HS-27A (cell line): ENCODE measurements at places on chromosomes 5 and 9.
A peak's percentile ranks its signal among the peaks of the same experiment; 100 is the strongest.

DNA sequence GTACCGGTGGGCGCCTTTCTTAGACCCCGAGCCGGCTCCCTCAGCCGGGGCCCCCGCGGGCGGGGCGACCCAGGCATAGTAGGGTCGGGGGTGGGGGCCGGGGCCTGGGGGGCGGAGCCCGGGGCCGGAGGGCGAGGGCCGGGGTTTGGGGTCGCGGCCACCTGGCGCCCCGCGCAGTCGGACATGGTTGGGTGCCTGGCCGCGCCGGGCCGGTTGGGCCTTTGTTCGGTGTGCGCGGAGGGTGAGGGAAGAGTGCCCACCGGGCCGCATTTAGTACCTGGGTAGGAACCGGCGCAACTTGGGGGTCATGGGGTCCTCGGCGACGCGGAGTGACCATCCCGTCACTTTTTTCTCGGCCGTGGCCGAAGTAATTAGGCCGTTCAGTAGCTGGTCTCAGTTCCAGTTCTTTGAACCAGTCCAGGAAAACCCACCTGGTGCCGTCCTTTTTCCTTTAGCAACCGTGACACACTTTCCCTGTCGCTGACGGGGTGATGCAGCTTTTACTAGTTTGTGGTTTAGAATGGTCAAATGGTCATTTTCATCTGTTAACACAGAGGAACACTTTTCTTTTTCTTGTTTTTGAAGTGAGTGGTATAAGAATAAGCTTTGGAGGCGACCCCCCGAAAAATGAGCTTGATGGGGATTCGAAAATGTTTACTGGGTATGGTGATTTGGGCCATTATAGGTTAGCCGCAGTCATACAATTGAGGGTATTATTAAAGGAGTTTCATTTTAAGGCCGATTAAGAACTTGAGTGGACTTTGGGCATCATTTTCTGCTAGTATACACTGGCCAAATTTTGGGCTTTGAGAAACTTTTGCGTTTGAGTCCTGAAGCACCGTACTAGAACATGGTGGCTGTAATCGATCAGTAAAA is 589 bp downstream of the CKS2 start:
- no peak for DNase-seq

GRCh38 chr9:87039809-87040392 is 92.6 kb upstream of the GAS1 start:
- peak; percentile 17 for DNase-seq

DNA sequence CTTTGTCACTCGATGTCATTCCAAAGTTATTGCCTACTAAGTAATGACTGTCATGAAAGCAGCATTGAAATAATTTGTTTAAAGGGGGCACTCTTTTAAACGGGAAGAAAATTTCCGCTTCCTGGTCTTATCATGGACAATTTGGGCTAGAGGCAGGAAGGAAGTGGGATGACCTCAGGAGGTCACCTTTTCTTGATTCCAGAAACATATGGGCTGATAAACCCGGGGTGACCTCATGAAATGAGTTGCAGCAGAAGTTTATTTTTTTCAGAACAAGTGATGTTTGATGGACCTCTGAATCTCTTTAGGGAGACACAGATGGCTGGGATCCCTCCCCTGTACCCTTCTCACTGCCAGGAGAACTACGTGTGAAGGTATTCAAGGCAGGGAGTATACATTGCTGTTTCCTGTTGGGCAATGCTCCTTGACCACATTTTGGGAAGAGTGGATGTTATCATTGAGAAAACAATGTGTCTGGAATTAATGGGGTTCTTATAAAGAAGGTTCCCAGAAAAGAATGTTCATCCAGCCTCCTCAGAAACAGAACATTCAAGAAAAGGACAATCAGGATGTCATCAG is 11.3 kb downstream of the TLR4 start:
- DNase-seq, result no peak

GRCh38 chr9:6735422-6735821 is 22.4 kb upstream of the KDM4C start:
- no peak for DNase-seq

- no peak for DNase-seq
Measured at GRCh38 chr9:126694206-126695081, 80.7 kb downstream of the LMX1B start.

GRCh38 chr5:16856531-16856930 is 79.6 kb downstream of the MYO10 start:
- peak; percentile 7 for DNase-seq

GRCh38 chr9:79390781-79391770 is 180.7 kb upstream of the TLE4 start:
- DNase-seq, result no peak

GRCh38 chr9:79028101-79028500 is 543.7 kb upstream of the TLE4 start:
- no peak for DNase-seq

DNA sequence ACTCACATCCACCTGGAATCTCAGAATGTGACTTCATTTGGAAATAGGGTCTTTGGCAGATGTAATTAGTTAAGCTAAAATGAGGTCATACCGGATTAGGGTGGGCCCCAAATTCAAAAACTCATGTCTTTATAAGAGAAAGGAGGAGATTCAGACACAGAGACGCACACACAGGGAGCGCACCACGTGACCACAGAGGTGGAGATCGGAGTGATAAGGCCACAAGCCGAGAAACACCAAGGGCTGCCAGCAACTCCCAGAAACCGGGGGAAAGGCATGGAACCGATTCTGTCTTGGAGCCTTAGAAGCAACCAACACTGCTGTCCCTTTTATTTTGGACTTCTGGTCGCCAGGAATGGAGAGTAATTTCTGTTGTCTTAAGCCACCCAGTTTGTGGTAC is 31.8 kb upstream of the LMX1B start:
- no peak for DNase-seq

DNA sequence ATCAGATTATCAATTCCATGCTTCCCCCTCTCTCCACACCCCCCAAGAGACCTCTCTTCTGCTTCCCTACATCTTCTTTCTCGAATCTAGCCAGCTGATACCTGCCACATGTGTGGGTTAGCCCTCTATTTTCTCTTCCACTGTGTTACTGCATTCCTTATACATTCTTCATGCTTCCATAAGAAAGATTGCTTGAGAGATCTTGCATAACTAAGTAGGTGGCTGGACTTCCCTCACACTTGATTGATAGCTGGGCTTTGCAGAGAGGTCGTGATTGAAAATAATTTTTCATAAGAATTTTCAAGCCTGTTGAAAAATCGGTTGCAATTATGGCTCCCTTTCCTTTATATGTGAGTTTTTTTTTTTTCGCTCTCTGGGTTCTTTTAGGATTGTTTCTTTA is 33.0 kb upstream of the PANK3 start:
- no peak for DNase-seq

- no peak for DNase-seq
Measured at GRCh38 chr5:158739951-158740757, 359.6 kb downstream of the EBF1 start.

DNA sequence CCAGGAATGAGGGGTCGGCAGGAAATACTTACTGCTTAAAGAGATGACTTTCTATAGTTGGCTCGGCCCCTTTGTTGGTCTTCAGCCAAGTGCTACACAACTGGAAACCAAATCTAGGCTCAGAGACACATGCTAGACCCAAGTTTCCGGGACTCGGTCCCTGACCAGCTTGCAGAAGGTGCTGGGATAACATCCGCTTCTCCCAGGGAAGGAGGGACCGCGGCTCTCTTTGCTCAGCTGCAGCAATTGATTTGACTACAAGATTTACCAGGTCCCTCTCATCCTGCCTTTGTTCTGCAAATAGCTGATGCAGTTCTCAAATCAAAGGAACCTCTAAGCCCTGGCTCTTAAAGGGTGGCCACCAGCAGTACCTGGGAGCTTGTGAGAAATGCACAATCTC is 314.7 kb downstream of the MLLT3 start:
- DNase-seq, result no peak

- DNase-seq, result no peak
Measured at GRCh38 chr5:123265551-123265950, 157.7 kb downstream of the CEP120 start.

GRCh38 chr9:22976454-22976853 is 529.8 kb downstream of the DMRTA1 start:
- DNase-seq, result no peak

- DNase-seq, result no peak
Measured at GRCh38 chr9:130426883-130427282, 17.9 kb upstream of the ASS1 start.

DNA sequence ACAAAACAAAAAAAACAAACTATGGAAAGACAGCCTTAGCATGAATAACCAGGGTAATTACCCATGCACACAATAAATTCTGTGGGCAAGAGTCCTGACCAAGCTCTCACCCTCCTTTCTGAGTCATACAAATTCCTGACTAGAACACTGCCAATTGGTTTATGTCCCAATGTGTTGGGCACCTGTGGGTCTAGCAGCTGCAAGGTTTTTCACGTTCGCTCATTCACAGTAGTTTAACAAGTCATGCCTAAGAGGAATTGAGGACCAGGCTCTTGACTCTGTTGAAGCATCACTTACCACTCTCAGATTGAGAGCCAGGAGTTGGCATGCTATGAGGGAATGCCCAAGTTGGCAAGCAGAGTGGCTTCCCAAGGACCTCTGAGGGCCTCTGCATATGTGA is 205.5 kb upstream of the SLC24A2 start:
- no peak for DNase-seq

- no peak for DNase-seq
Measured at GRCh38 chr5:179437341-179438001, 92.2 kb upstream of the ADAMTS2 start.

DNA sequence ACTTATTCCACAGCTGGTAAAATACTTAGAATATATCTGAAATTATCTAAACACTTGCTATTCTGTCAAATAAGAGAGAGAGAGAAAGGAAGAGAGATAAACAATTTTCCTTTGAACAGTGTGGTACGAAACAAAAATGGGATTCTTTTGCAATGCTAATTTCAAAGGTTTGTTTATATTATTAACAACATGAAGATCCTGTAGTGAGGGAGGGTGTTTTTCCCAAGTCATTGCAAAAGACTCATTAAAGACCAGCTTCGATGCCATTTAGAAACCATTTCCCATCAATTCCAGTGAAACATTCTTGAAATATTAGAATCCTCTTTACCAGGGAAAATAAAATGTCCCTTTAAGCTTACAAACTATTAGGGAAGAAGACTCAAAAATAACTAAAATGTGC is 505.4 kb downstream of the SEMA5A start:
- no peak for DNase-seq

GRCh38 chr5:106020894-106021293 is 1649.8 kb downstream of the EFNA5 start:
- no peak for DNase-seq
